IPS DF 6.9 (cell line): ENCODE measurements at places on chromosomes 6 and 20.

DNA sequence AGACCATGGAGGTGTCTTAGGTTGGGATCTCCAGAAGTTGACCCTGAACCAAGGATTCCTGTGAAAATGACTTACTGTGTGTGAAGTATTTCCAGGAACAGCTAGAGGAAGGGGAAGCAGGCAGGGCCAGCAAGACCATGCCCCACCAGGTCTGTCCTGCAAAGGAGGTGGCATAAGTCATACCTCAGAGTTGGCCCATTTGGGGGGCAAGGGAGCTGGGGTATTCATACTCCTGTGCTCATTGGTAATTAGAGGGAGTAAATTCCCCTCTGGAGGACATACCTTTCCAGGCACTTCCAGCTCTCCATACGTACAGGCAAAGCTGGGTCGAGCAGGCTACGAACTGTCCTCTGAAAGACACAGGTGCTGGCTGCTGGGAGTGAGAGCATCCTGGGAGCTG lies 72.4 kb downstream of the STK35 start:
- no peaks in the 10 kb centered on the region; the same call in 1 of the 2 replicates for H3K4me1 ChIP-seq
- no peak overlapping the region for H3K27ac ChIP-seq
- H3K27me3 ChIP-seq, result no peaks in the 10 kb centered on the region

DNA sequence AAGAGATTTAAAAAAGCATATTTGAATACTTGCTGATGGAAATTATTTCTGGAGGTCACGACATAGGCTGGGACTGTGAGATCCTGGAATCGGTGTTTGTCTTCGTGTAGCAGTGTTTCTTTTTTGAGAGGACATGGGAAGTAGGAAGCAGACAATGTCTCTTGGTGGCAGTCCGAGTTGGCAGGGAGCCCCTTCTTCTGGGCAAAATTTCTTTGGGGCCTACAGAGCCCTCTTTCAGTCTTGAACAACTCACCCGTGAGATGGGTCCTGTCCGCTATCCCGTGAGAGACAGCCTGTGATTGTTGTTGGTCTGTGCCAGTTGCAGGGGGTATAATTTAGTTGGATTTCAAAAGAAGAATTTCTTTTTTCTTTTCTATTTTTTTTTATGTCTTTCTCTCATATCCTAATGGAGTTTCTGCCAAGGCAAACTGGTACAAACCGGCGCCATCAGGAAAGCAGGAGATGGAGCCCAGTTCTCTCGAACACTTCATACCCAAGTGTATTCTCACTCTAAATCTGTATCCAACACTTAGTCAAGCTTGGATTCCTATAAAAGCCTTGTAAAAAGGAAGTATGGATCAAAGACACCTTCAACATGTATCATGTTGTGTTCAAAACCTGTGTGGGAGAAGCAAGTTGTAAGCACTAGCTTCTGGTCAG lies 785.1 kb downstream of the MAFB start:
- H3K4me3 ChIP-seq, result no peak overlapping the region
- H3K36me3 ChIP-seq, result no peaks in the 10 kb centered on the region
- peaks cover 2% of the 10 kb centered on the region; the same call in 1 of the 2 replicates for H3K4me1 ChIP-seq
- no peak for DNase-seq
- H3K27ac ChIP-seq, result no peak overlapping the region
- no peaks in the 10 kb centered on the region for H3K27me3 ChIP-seq

- DNase-seq, result no peak
- H3K36me3 ChIP-seq, result peaks cover 3% of the 10 kb centered on the region; the same call in 1 of the 2 replicates
- no peaks in the 10 kb centered on the region for H3K4me1 ChIP-seq
- H3K27me3 ChIP-seq, result no peaks in the 10 kb centered on the region
- H3K27ac ChIP-seq, result no peak overlapping the region
- H3K4me3 ChIP-seq, result no peak overlapping the region
Observed at GRCh38 chr20:37362821-37363220, 16.9 kb downstream of the SRC start.

GRCh38 chr6:14596410-14596809 lies 478.8 kb downstream of the CD83 start:
- H3K4me1 ChIP-seq, result no peaks in the 10 kb centered on the region; the same call in 1 of the 2 replicates
- no peak for DNase-seq
- H3K36me3 ChIP-seq, result no peaks in the 10 kb centered on the region
- no peak overlapping the region for H3K4me3 ChIP-seq
- H3K27me3 ChIP-seq, result no peaks in the 10 kb centered on the region
- no peak overlapping the region for H3K27ac ChIP-seq

- peak overlapping the region; percentile 67; the same call in 1 of the 2 replicates for H3K4me3 ChIP-seq
- H3K27ac ChIP-seq, result no peak overlapping the region
- H3K36me3 ChIP-seq, result peaks cover 8% of the 10 kb centered on the region
Observed at GRCh38 chr6:12012558-12013306, 620 bp downstream of the HIVEP1 start.

- no peak for DNase-seq
- no peaks in the 10 kb centered on the region for H3K36me3 ChIP-seq
- H3K4me3 ChIP-seq, result no peak overlapping the region
Observed at GRCh38 chr6:25934156-25934555, 3.7 kb upstream of the SLC17A2 start.

- DNase-seq, result no peak
- no peak overlapping the region for H3K27ac ChIP-seq
- no peaks in the 10 kb centered on the region for H3K4me1 ChIP-seq
- H3K4me3 ChIP-seq, result no peak overlapping the region
- H3K27me3 ChIP-seq, result no peaks in the 10 kb centered on the region
Observed at GRCh38 chr20:51439160-51439689, 103.3 kb downstream of the NFATC2 start.

- no peak for DNase-seq
- no peak overlapping the region for H3K4me3 ChIP-seq
- H3K36me3 ChIP-seq, result no peaks in the 10 kb centered on the region
- H3K27ac ChIP-seq, result no peak overlapping the region
- no peaks in the 10 kb centered on the region for H3K27me3 ChIP-seq
Observed at GRCh38 chr6:157503018-157503747, 122.2 kb downstream of the ZDHHC14 start.

- no peak for DNase-seq
- H3K4me1 ChIP-seq, result peaks cover 1% of the 10 kb centered on the region; the same call in 1 of the 2 replicates
Observed at GRCh38 chr6:129686941-129687627, 22.9 kb downstream of the ARHGAP18 start.

GRCh38 chr6:52227495-52227894 lies 16.8 kb downstream of the IL17F start:
- no peaks in the 10 kb centered on the region for H3K27me3 ChIP-seq
- H3K4me1 ChIP-seq, result no peaks in the 10 kb centered on the region
- no peak overlapping the region for H3K4me3 ChIP-seq
